ENCODE measurements at places on chromosomes 2 and 18. TPM values are rescaled to one million over a fixed set of nuclear protein-coding genes. Genes with fewer than 3 reads are reported as not detected.

Gene MROH2A
- total RNA-seq = not detected

Gene FECH
- total RNA-seq = 18.7 TPM

Gene NMS
- not detected for total RNA-seq

Gene TSPYL6
- total RNA-seq = not detected

Gene DSG4
- not detected for total RNA-seq

Gene GKN2
- total RNA-seq = not detected

Gene IL1B
- not detected for total RNA-seq

Gene ARMC9
- 0.58 TPM for total RNA-seq

Gene SERPINB8
- 5.3 TPM for total RNA-seq

Gene TCF23
- total RNA-seq = not detected

Gene OSR1
- not detected for total RNA-seq

Gene DTNB
- total RNA-seq = 29.8 TPM

Gene TRPM8
- not detected for total RNA-seq

Gene SLC30A3
- 0.23 TPM for total RNA-seq

Gene FABP1
- total RNA-seq = not detected

Gene CFAP65
- total RNA-seq = not detected

Gene OTOS
- not detected for total RNA-seq

Gene MAP2
- 0.12 TPM for total RNA-seq

Gene TMEFF2
- total RNA-seq = not detected

Gene LYPD1
- total RNA-seq = not detected

Gene INHBB
- not detected for total RNA-seq

Gene DNAH6
- 0.60 TPM for total RNA-seq

Gene GAREM1
- total RNA-seq = not detected

Gene RBMS1
- total RNA-seq = 100 TPM

Gene PLGLB2
- total RNA-seq = 3.5 TPM

Gene ID2
- total RNA-seq = 134 TPM

Gene ALPG
- total RNA-seq = not detected

Gene CTLA4
- 22.7 TPM for total RNA-seq

Gene GNAL
- total RNA-seq = 0.27 TPM

Gene BCL11A
- 0.30 TPM for total RNA-seq

Gene CYP26B1
- not detected for total RNA-seq

Gene CCL20
- 0.37 TPM for total RNA-seq

Gene FN1
- 0.44 TPM for total RNA-seq

Gene COL4A3
- total RNA-seq = not detected

Gene ABHD1
- total RNA-seq = 0.25 TPM

Gene GDF7
- not detected for total RNA-seq

Gene ZSWIM2
- not detected for total RNA-seq

Gene TPO
- total RNA-seq = 0.22 TPM
